ENCODE measurements at places on chromosomes 11 and 22. TPM values are rescaled to one million over a fixed set of nuclear protein-coding genes. Genes with fewer than 3 reads are reported as not detected.

The KCNK4 gene
- total RNA-seq = 7.2 TPM

The MMP12 gene
- not detected for total RNA-seq

The CHADL gene
- total RNA-seq = 3.7 TPM

The TRIM66 gene
- 7.8 TPM for total RNA-seq

The USP2 gene
- 2.5 TPM for total RNA-seq

All from diencephalon (tissue), 1 donor.